ENCODE measurements at places on chromosomes 11 and 22.

DNA sequence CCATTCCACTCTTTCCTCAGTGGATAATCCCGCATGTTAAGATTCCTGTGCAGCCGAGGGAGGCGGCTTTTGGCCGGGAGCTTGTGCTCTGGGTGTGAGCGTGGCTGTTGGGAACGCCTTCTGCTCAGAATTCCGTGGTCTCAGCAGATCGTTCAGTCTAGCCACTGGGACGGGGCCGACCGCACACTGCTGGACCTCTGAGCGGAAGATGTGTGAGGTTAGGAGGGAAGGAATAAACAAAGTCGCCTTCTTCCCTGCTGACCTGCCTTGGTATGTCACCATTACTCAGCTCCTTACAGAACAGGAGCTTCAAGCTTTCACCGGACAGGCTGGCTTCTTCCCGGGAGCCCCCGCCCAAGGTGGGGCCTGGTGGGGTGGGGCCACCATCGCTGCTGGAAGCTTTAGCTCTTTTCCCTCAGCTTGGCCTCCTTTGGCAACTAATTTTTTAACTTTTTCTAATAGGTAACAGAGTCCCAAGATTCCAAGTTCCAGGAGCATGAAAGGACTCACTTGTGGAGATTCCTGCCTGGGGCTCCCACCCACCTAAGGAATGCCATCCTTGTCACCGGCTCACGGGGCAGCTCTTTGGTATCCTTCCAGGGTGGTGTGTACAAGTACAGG lies 22.5 kb upstream of the SEPTIN5 start:
- DNase-seq, result no peak

DNA sequence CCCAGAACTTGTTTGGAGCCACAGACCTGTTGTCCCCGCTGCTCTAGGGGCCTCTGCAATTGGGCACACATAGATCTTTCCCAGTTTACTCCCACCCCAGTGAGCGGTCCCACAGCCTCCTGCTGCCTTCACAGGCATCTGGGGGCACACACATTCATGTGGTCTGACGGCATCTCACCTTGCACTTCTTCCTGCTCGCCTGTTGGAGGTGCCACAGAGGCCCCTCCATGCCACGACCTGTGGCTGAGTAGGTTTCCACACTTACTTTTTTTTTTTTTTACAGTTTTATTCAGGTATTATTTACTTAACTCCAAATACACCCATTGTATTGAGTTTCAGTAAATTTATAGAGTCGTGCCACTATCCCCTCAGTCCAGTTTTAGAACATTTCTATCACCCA lies 68.9 kb upstream of the SEPTIN5 start:
- no peak for DNase-seq

DNA sequence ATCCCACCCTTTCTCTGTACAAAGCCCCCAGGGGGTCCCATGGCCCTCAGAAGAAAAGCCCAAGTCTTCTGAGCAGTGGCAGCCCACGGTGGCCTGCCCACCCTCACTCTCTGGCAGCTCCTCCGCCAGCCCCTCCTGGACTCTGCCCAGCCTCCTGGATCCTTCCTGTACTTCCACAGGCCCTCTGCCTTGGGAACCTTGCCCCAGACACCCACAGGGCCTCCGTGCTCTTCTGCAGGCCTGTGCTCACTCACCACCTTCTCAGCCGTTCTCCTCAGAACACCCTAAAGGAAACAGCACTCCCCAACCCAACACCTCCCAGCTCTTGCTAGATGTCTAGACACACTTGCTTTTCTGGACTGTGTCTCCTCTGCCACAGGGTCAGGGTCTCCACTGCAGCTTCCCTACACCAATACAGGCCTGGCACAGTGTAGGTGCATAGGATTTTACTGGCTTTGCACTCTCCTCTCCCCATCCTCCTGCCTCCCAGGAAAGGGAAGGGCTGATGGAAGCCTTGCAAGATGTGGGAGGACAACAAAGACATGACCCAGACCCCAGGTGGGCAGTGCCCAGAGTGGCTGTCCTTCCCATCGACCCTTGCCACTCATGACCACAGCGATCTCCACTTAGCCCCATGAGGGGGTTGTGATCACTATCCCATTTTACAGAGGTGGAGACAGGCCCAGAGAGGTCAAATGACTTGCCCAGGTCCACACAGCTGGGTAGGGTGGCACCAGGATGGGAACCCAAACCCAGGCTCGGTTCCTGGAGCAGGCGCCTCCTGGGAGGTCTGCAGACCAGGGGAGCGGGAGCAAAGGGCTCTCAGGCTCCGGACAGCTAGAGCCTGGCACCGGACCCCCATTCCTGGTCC lies 2.0 kb downstream of the SCARF2 start:
- DNase-seq, result no peak

DNA sequence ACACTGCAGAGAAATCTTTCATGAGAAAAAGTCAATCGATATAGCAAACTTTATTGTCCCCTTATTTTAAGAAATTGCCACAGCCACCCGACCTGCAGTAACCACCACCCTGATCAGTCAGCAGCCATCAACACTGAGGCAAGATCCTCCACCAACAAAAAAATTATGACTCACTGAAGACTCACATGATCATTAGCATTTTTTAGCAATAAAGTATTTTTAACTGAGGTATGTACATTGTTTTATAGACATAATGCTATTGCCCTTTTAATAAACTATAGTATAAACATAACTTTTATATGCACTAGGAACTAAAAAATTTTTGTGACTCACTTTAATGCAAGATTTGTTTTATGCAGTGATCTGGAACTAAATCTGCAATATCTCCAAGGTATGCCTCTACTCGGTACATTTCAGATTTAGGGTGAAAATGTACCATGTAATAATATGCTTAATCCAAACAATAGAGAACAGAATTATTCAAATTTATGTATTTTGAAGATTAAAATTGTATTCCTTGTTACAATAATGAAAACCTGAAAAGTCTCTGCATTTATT lies 79.2 kb upstream of the CEP126 start:
- no peak for DNase-seq

DNA sequence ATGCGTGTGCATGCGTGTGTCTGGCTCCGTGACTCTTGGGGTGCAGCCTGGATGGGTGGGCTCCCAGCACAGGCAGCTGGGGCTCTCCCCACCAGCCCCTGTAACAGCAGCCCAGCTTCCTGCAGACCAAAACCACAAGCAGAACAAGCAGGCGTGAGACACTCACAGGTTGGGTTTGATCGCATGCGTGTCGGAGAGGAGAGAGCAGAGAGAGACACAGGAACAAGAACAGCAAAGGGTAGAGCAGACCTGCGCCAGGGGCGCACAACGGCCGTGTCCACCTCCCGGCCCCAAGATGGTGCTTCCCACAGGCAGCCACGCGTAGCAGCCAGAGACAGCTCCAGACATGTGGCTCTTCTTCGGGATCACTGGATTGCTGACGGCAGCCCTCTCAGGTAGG lies at the start of gene CD6:
Gene CD6, plus strand, starts transcription at position 161 of the 400 bp plus-strand sequence. Its CDS starts 186 bp downstream, at position 347.
- no peak for DNase-seq

- DNase-seq, result no peak
Measured at GRCh38 chr11:127559978-127560377, 559.4 kb upstream of the KIRREL3 start.

All from stimulated activated CD8-positive, alpha-beta memory T cell treated with anti-CD3 and anti-CD28 coated beads, Interleukin-15, amount 100 ng/mL, for 24 hours (primary cell).